T-helper 1 cell (primary cell): ENCODE measurements at places on chromosomes 1 and 21.

DNA sequence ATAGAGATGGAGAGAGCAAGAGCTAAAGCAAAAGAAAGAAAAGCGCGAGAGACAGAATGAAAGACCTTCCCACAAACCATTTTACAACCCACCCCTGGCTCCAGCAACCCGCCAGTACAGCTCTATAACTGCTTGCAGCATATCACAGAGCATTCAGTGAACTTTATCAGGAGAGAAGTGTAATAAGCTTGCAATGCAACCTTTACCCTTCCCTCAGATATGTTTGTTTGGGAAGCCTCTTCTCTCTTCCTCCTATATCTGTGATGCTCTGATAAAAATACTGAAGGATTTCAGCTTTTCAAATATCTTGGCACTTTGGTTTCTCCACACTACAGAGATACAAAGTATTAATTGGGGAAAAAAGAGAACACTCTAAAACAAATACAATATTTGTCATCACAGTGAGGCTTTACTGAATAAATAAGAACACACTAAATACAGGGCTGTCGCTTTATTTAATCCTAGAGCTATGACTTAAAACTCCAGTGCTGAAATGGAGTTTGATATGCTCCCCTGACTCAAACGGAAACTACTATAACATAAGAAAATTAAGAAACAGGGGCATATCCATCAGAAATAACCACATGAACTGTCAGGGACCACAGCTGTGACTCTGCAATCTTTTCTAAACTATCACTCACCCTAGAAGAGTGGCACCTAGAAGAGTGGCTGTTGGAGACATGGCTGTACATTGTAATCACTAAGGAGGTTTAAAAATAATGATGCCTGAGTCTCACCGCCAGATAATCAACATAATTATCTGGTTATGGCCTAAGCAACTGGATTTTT lies 6.7 kb downstream of the CRP start:
- DNase-seq: no peak

DNA sequence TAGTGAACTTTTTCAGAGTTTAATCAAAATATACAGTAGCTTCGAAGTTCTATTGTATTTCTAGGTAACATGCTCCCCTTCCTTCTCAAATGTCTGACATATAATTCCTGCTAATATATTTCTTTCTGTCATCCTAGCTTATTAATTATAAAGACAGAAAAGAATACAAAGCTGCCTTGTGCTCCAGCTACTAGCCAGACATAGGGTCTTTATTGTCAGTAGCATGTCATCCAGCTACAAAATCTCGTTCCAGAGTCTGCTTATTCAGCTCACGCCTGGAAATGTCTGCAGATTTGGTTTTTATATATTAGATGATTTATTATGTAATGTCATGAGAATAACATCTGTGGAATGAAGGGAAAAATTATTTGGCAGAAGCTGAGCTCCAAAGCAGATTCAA lies 1102.8 kb downstream of the BRINP3 start:
- DNase-seq: no peak

- peak; percentile 75 for DNase-seq
Measured at GRCh38 chr1:201506557-201507359, at the start of gene CSRP1. CSRP1 (minus strand) TSS chr1:201507123; CDS start chr1:201496303, 10,820 bp downstream.

- no peak for DNase-seq
Measured at GRCh38 chr1:81710857-81711256, 89.9 kb upstream of the ADGRL2 start.

DNA sequence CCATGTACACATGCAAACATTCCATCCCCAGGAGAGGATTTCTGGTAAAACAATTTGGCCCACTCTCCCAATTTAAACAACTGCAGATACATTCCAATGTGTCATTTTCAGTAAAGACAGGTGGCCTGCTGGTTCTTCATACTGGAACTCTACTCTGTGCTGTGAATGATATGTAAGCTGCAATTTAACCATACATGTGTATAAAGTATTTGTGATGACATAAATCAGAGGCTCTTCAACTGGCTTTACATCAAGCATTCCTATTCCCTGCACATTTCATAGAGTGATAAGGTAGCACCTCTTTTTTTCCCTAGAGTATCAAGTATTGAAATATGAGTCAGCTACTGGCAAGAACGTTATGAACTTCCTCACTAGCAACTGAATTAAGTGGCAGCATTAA lies 649.5 kb upstream of the ADGRL2 start:
- DNase-seq: no peak
